ENCODE measurements at places on chromosomes 1 and 21.

DNA sequence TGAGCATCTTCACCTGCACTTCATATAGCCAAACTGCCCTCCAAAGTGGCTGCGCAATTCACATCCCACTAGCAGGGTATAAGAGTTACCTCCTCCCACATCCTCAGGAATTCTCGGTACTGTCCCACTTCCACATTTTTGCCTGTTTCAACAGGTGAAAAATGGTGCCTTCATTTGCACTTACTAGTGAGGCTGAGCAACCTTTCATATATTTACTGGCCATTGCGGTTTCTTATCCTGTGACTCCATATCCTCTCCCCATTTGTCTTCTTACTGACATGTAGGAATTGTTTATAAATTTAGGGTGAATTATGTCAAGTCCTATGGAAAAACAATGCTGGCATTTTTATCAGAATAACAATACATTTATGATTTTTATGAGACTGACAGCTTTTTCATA is 61.9 kb downstream of the NIBAN1 start:
- DNase-seq: no peak

GRCh38 chr1:39214998-39215873 is 10.7 kb downstream of the MACF1 start:
- peak; percentile 46 for DNase-seq

DNA sequence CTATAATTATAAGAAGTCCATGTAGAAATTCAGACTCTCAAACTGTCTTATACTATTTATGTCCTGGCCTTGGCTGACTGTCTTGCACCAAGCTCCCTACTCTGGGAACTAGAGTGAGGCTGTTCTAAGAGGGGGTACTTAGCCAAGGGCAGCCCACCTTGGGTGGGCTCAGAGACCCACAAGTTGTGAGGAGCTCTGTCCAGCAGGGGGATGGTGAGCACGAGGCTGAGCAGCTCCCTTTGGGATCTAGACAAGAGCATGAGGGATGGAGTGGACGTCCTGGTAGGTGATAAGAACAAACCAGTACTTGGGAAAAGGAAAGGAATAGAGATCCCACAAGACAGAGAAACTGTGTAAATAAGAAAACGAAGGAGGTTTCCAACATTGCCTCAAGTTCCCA is 127.1 kb upstream of the SLC44A3 start:
- no peak for DNase-seq

- no peak for DNase-seq
Observed at GRCh38 chr1:71231751-71232150, 150.9 kb upstream of the ZRANB2 start.

GRCh38 chr21:44255511-44255981 is 6.2 kb downstream of the DNMT3L start:
- DNase-seq: no peak

- no peak for DNase-seq
Observed at GRCh38 chr1:231163830-231164427, 2.1 kb downstream of the TRIM67 start.

- no peak for DNase-seq
Observed at GRCh38 chr1:183233113-183233512, 47.0 kb downstream of the LAMC2 start.

- no peak for DNase-seq
Observed at GRCh38 chr1:121516234-121516967, 331.6 kb downstream of the SRGAP2C start.

- no peak for DNase-seq
Observed at GRCh38 chr1:155182052-155182550, 8.5 kb downstream of the TRIM46 start.

- DNase-seq: no peak
Observed at GRCh38 chr1:2614145-2614544, 18.7 kb downstream of the MMEL1 start.

DNA sequence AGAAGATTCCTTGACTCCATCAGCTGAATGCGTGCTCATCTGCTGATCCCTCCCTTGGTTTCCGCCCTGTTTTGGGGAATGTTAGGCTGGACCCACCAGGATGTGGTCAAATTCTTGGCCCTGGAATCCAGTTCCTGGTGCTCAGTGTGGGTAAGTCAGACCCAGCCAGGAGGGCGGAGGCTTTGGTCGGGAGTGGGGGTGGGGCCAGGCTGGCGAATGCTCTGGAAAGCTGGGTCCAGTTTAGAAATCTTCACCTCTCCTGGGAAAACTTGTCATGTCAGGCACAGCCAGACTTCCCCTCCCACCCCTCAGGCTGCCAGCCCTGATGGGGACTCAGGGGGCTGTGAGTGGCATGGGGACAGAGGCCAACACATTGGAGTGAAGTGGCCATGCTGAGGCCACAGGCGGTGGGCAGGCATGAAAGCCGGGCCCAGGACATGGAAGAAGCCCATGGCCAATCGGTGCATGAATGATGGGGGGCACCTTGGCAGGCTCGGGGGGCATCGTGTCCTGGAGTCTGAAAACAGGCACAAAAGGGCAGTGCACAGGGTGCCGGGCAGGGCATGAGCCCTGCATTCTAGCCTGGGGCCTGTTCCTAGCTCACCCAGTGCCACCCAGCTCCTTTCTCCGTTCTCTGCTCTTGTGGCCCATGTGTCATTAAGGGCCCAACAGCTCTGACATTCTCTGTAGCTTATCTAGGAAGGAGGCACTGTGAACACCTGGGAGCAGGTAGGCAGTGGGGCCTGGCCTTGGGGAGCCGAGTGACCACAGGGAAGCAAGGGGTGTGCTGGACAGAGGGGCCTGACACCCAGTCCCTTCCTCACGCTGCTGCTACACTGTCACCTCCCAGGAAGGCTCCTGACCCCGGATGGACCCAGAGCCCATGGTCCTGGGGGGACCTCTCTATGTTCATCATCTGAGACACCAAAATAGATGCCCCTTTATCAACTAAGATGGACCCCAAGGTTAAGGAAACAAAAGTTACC is 14.6 kb upstream of the PADI1 start:
- DNase-seq: peak; percentile 98

GRCh38 chr1:109161858-109162606 is 48.1 kb downstream of the ELAPOR1 start:
- peak; percentile 88 for DNase-seq

DNA sequence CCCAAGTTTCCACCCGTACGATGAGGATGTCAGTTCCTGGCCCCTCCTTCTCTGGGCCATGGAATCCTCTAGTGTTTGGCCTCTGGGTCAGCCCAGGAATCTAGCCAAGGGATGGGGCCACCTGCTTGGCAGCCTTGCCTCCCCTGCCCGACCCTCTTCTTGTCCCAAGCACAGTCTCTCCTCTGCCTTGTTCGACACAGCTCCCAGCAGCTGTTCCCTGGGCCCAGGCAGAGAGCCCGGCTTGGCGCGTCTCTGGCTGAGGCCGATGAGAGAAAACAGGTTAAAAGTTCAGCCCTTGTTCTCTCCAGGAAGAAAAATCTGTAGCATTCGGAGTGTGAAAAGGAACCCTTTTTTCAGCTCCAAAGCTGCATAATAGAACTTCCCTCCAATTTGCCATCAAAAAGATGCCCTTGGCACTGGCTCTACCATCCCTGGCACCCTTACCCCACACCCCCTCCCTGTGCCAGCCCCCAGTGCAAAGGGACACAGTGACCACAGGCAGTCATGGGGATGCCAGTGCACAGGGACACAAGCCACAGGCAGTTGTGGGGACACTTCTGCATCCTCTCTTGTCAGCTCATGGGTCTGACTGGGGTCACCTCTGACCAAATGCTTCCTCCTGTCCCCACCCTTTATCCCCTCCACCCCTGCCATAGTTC is 68.4 kb downstream of the EPHB2 start:
- no peak for DNase-seq

- DNase-seq: no peak
Observed at GRCh38 chr1:94823116-94823515, 3.0 kb downstream of the SLC44A3 start.

- no peak for DNase-seq
Observed at GRCh38 chr1:116908820-116909511, 750 bp upstream of the PTGFRN start.

DNA sequence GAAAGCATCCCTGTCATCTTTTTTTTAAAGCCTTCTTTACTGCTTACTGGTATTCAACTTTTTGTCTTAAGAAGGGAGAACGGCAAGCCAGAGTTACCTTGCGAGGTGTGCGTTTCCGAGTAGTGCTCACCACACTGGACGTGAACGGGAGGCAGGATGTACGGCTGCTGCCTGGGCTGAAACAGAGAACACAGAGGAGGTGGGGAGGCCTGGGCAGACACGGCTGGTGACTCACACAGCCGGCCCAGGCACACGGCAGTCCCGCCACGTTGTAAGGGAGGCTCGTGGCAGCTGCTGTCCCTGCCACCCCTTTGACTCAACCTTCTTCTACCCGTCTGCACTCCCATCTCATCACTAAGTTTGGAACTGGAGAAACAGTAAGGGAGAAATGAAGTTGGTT is 105.8 kb downstream of the SMYD2 start:
- DNase-seq: peak; percentile 50

- no peak for DNase-seq
Observed at GRCh38 chr1:208369658-208370057, 125.5 kb upstream of the PLXNA2 start.

- peak; percentile 22 for DNase-seq
Observed at GRCh38 chr1:168161459-168161858, 17.3 kb upstream of the TIPRL start.

GRCh38 chr1:192530254-192530653 is 45.3 kb upstream of the RGS1 start:
- DNase-seq: no peak

DNA sequence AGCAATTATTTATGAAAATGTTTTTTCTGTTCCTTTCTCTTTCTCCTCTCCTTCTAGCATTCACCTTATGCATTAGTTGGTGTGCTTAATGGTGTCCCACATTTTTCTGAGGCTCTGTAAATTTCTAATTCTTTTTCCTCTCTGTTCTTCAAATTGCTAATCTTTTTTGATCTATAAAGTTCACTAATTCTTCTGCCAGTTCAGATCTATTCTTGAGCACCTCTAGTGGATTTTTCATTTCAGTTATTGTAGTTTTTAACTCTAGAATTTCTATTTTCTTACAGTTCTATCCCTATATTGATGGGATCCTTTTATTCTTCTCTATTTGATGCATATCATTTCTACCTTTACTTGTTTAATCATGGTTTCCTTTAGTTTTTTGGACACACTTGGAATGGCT is 22.4 kb downstream of the CFAP57 start:
- DNase-seq: no peak

- no peak for DNase-seq
Observed at GRCh38 chr1:206867716-206868115, 2.3 kb downstream of the IL20 start.

DNA sequence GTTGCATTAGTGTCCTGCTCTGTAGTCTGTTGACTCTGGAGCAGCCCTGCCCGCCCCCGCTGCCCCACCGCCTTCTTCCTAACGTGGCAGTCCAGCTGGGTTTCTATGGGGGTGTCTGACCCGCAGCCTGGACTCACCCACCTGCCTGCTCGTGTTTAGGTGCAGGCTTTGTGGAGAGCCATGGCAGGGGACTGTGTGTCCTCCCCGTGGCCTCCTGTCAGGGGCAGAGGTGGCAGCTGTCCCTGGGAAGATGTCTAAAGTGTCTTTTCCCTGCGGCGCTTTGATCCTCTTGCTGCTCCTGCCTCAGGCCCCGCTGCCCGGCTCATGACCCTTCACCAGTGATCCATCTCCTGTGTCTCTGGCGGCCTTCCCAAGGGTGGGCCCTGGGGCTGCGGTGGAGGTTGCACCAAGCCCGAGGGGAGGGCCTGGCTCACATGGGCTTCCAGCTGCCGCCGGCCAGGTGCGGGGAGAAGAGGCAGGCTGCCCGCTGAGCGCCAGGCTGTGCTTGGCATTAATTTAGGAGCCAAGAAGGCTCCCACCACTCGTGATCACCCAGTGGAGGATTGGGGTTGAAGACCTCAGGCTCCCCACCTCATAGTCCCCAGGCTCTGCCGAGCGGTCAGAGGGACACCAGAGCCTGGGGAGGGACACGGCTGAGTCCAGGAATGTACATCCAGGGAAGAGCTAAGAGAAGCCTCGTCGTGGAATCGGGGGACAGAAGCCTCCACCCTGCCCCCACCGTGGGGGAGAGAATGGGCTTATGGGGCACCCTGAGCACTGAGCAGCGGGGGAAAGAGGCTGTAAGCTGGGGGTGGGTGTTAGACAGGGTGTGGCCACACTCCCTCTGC is 44.1 kb downstream of the COL18A1 start:
- DNase-seq: no peak

GRCh38 chr21:45895778-45896370 is 85.7 kb upstream of the COL6A1 start:
- no peak for DNase-seq

- DNase-seq: no peak
Observed at GRCh38 chr1:195956845-195957244, 651.4 kb downstream of the KCNT2 start.

DNA sequence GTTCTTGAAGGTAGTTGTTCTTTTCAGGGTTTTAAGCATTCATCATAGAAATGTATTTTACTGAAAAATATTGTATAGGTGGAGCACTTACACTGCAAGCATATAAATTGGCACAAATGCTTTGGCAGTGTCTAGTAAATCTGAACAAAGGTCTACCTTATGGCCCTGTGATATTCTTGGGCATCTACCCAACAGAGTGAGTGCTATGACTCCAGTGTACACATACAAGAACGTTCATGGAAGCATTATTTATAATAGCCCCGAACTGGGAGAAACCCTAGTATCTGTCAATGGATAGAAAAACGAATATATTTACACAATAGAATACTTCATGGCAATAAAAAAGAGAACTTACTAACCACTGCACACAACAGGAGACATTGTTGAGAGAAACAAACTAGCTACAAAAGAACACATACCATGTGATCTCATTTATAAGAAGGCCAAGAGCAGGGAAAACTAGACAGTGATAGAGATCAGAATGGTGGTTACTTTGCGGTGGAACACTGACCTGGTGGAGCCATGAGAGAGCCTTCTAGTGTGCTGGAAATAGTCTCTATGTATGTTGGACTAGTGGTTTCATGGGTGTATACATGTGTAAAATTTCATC is 96.0 kb downstream of the MAB21L3 start:
- DNase-seq: no peak

DNA sequence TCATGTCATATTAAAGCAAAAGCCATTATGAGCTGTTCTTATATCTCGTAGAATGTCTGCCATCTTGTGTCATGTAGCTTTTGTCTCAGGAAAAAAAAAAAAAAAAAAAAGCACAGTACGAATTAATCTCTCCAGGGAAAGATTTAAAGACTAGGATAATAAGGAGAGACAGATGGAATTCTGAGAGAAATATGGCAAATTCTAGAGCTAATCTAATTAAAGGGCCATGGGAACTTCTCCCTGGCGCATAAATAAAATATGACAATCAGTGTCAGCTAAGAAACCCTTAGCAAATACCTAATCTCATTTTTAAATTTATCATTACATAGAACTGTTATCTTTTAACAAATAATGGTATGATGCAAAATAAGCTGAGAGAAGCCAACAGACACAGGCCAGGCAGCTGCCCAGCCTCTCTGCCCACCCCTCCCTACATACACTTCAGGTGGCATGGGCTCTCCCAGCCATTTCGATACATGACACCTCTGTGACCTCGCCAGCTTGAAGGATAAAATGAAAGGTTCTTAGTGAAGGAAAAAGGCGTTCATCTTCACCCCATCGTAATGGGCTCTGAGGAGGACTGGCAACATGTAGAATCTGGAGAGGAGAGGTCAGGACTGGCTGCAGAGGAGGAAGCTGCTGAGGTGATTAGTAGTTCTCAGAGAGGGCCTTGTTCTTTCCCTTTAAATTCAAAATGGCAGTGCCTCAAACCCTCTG is 39.8 kb downstream of the DISC1 start:
- DNase-seq: no peak

Measured in EL (cell line).